ENCODE measurements at places on chromosomes 1 and 21. TPM values are rescaled to one million over a fixed set of nuclear protein-coding genes. Genes with fewer than 3 reads are reported as not detected.

AK4 gene
- total RNA-seq = 28.3 TPM

TNFRSF14 gene
- 6.6 TPM for total RNA-seq

GJB3 gene
- total RNA-seq = not detected

BARHL2 gene
- total RNA-seq = not detected

COL16A1 gene
- total RNA-seq = 5.3 TPM

AMY2A gene
- not detected for total RNA-seq

SLC30A2 gene
- total RNA-seq = not detected

ARHGEF16 gene
- total RNA-seq = 0.05 TPM

MTF2 gene
- 16.1 TPM for total RNA-seq

OR2L3 gene
- not detected for total RNA-seq

DNA sequence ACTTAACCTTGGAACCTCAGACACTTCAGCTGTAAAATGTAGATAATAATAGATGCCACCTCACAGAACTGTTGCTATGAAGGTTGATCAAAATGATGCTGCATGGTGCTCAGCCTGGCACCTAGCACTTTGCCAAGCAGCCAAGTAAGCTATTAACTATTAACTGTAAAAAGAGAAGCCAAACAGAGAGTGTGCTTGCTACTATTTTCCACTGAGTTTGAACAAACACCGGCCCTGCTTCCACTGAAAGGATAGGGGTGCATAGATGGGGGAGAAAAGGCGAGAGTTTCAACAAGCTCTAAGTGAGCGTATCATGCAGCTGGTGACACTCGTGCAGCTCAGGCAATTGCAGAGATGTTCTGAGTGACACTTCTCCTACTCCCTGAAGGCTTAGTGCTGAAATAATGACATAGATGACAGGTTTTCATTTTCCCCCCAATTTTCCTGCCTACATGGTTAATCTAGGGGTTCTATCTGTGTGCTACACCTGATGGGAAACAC lies 78.2 kb downstream of the GPR88 start:
- DNase-seq = no peak

DNA sequence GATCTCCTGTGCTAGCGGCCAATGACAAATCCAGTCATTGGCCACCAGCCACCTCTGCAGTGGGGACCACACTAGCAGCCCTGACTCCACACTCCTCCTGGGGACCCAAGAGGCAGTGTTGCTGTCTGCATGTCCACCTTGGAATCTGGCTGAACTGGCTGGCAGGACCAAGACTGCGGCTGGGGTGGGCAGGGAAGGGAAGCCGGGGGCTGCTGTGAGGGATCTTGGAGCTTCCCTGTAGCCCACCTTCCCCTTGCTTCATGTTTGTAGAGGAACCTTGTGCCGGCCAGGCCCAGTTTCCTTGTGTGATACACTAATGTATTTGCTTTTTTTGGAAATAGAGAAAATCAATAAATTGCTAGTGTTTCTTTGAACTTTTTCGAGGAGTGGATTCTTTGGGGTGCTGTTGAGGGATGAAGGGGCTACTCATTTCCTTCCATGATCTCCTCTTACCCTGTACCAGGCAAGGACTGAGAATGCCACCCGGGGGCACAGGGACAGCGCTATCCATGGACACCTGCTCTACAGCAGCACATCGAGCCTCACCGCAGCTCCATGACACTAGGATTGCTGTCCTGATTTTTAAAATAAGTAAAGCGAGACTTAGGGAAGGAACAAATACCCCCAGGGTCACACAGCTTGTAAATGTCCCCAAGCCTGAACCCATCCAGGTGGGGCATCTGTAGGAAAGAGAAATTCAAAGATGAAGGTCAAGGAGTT lies 44.7 kb downstream of the TNNT2 start:
- no peak for DNase-seq

GRCh38 chr1:157304271-157304670 lies 166.1 kb upstream of the ETV3 start:
- DNase-seq = no peak

DNA sequence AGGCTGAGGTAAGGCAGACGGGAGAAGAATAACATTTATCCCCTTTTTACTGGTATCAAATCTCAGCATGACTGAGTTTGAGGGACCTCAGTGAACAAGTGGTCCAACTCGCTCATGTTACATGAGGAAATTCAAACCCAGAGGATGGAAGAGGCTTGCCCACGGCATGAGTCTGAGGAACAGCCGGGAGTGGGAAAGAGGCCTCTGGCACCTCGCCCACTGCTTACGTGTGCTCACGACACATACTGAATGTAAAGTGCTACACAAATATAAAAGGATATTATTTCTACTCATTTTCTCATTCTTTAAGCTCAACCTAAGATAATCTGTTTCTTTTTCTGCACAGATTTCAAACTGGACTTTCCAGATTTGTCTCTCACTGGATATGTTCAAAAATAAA lies 14.7 kb downstream of the BEND5 start:
- no peak for DNase-seq

DNA sequence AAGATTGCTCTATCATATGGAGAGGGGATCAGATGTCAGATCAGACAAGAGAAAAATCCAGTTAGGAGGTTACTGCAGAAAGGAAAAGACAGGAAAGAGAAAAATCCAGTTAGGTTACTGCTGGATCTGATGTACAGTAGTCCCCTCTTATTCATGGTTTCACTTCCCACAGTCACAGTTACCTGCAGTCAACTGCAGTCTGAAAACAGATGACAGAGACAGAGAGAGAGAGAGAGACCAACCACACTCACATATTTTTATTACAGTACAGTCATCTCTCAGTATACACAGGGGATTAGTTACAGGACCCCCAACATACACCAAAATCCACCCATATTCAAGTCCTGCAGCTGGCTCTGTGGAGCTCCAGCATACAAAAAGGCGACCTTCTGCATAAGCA lies 29.3 kb downstream of the NUP133 start:
- no peak for DNase-seq

DNA sequence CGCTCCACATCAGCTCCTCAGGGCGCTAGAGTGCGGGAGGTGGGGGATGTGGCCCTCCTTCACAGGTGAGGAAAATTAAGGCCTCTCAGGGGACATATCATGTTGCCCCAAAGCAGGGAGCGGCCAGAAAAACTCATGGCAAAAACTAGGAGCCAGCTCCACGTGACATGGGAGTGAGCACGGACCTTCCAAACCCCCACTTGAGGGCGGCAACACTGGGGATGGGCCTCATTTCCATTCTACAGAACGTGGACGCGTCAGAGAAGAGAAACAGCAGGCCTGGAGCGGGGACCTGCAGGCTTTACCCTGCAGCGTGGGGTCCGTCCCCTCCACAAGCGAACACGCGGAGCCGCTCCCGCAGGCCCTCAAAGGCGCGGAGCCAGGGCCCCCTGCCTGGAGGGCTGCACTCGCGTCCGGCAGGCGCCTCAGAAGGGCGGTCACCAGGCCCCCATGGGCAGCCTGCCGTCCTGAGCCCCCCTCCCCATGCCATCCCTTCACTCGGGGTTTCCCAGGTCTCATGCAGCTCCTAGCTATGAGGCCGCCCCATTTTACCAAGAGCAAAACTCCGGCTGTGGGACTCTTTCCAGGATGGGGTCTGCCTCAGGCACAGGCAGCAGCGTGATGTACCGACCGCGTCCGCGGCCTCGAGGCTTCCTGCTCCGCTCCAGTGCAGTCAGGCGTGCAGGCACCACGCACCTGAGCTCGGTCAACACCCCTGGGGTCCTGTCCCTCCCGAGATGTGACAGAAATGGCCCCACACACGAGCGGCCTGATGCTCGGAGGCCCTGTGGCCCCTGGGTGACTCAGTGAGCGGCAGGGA lies 5.5 kb downstream of the CFAP410 start:
- no peak for DNase-seq

DNA sequence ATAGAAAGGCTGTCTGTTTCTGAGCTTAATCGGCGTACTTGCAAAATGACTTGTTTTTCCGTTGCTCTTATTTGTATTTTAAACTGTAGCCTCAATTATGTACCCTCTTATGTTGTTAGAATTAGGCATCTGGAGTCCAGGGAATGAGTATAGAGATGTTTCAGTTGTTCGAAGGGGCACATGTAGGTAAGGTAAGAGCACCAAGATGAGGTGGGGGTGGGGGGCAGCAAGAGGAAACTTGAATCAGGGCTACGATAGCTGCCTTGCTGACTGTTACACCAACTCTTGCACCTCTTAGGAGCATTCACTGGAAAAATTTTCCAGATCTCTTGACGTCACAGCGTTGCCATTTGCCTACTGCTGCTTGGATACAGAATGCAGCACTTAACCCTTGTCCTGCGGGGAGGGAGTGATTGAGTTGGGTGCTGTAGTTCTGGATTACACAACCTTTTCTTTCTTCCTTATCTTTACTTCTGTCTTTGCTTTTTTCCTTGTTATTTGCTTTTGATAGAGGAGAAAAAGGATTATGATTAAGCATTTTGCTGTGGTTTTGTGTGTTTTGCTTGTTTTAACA lies 3.2 kb downstream of the ATP1B1 start:
- peak; percentile 55 for DNase-seq

DNA sequence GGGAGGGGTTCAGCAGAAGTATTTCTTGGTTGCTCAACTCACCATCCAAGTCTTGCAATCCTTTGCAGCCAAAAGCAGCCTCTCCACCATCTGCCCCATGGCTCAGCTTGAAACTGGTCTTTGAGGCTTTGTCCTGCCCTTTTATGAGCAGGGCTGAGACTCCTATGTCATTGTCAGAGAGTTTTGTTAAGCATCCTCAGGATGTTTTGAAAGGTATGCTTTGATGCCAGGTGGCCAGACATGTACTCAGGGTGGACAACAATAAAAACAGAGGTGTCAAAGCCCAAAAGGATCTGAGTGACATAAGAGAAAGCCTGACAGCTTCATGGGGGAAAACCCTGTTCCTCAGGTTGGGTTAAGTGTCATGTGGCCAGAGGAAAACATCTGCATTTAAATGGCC lies 310.5 kb downstream of the PRDM2 start:
- no peak for DNase-seq

DNA sequence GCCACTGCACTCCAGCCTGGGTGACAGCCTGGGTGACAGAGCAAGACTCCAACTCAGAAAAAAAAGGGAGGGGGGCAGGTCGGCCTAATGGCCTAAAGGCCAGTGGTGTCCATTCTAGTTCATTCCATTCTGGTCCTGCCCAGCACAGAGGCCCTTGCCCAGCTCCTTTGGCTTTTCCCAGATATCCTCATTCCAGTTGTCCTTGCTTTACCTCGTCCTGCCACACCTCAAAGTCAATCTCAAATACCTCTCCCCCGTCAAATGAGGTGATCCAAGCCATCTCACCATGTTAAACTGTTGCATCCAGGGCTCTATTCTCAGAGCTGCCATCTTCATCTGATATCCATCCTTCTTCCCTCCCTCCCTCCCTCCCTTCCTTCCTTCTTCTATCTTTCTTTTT lies 19.9 kb upstream of the PIK3CD start:
- DNase-seq = no peak

DNA sequence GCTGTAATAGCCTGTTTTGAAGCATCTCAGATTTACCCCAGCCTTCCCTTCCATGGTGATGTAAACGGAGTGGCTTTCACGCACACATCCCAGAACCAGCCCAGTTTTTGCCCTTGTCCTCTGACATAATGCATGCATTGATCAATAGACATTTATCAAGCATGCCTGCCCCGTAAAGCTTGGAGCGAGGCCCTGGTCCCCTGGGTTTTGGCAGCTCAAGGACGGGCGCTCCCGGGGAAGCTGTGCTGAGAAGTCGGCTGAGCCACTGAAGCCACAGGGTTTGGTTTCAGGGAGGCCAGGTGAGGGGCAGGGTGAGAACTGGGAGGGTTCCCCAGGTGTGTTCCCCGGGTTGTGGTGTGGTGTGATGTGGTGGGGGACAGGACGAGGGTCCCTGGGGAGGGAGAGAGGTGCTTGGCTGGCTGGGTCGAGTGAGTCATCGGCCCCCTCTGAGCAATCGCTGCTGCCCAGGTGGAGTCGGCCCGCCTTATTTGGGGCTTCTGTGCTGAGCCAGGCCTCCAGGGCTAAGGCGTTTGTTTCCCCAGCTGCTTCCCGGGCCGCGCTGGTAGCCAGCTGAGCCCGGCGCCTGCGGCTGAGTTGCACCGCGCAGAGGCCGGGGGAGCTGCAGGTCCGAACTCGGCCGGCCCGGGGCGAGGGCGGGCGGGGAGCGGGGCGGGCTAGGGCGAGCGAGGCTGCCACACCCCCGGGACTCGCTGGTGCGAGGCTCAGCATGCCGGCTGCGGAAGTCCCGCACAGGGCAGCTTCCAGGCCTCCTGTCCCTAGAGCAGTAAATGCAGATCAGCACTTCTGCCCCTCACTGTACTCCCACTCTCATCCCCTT lies 23.6 kb downstream of the ATP2B4 start:
- no peak for DNase-seq

DNA sequence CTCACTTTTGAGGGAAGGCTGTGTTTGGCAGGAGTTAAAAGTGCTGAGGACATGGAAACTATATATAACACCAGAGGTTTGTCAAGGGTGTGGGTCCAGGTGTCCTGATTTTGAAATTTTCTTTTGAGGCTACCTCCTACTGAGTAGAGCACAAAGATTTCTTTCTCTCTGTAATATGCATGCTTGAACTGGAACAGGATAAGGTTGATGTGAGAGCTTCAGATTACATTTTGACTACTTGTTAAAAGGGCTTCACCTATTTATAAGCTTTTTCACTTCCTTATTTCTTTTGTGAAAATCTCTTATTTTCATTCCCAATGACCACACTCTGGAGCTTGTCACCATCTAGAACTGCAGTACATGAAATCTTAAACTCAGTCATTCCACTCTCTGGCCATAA lies 59.8 kb upstream of the PLA2G4A start:
- DNase-seq = no peak

- DNase-seq = peak; percentile 37
Measured at GRCh38 chr1:30732277-30732996, 9.1 kb upstream of the MATN1 start.

GRCh38 chr1:97186381-97186780 lies 464.8 kb downstream of the PTBP2 start:
- DNase-seq = peak; percentile 19

DNA sequence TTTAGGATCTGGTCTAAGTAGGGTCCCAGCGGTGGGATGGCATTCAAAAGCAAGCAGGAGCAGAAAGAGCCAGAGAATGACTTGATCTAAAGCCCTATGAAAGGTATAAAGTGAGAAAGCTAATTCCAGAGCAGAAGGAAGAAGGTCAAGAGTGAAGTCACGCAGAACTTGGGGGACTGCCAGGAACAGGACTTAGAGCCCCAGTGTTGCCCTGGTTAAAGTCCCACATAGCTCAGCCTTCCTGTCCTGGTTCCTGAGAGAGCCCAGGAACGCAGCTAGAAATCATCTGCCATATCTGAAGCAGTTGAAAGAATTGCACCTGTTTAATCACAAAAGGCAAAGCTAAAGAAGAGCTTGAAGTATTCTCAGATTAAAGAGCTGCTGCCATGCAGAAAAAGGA lies 160.6 kb upstream of the ATP1B1 start:
- DNase-seq = peak; percentile 18

DNA sequence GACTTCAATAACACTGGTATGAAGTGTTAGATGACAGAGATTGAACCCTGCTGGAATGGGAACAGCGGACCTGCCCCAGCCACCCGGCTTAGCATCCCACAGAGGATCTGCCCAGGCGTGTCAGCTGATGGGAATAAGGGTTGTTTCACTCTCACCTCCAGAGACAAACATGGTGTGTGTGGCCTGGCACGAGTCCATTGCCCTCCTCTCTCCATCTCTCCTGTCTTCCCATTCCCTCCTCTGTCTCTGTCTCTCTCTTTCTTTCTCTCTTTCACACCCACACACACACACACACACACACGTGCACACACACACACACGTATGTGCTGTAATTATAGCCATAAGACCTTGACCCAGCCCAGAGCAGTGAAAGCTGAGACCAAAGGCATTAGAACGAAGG lies 200.2 kb downstream of the HIVEP3 start:
- no peak for DNase-seq

- no peak for DNase-seq
Measured at GRCh38 chr21:38861056-38861455, 55.3 kb downstream of the ETS2 start.

GRCh38 chr1:205045146-205045545 lies 2.1 kb downstream of the CNTN2 start:
- DNase-seq = no peak
